ENCODE measurements at places on chromosomes 2 and 18.

DNA sequence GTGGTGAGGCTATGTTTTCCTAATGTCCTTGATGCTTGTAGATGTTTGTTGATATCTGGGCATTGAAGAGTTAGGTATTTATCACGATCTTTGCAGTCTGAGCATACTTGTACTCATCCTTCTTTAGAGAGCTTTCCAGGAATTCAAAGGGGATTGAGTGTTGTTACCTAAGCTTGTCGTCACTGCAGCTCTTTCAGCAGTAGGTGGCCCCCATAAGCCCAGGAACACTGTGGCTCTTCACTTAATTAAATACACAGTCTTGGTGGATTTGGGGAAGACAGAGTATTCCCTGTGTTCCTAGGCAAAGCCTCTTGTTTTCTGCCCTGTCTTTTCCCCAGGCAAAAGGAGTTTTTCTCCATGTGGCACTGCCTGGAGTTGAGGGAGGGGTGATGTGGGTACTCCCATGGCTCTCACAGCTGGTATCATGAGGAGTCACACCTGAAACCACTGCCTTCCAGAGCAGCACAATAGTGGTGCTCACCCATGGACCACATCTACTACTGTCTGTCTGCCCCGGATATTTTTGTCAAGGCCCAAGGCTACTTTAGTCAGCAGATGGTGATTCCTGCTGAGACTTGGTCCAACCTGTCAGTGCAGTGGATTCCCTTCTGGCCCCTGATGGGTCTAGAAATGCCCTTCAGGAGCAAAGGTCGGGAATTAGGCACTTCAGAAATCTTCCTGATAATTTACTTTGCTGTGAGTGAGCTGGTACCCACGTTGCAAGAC is 95.7 kb downstream of the GALNT13 start:
- DNase-seq: no peak

- DNase-seq: no peak
Observed at GRCh38 chr2:2901384-2902345, 476.0 kb downstream of the EIPR1 start.

GRCh38 chr2:65607662-65608305 is 175.4 kb upstream of the SPRED2 start:
- no peak for DNase-seq

DNA sequence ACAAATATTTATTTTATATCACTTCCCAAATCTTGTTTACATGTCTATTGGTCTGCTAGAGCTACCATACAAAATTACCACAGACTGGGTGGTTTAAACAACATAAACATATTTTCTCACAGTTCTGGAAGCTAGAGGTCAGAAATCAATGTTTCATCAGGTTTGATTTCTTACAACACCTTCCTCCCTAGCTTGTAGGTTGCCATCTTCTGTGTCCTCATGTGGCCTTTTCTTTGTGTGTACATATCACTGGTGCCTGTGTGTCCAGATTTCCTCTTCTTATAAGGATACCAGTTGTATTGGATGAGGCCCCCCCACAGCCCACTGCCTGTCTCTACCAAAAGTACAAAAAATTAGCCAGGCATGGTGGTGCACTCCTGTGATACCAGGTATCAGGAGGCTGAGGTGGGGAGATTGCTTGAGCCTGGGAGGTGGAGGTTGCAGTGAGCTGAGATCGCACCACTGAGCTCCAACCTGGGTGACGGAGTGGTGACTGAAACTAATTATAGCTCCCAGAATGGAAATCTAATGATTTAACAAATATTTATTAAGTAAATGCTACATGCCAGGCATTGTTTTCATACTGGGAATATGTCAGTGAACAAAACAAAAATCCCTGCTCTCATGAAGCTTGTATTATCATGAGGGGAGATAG is 13.6 kb downstream of the EML4 start:
- DNase-seq: no peak

DNA sequence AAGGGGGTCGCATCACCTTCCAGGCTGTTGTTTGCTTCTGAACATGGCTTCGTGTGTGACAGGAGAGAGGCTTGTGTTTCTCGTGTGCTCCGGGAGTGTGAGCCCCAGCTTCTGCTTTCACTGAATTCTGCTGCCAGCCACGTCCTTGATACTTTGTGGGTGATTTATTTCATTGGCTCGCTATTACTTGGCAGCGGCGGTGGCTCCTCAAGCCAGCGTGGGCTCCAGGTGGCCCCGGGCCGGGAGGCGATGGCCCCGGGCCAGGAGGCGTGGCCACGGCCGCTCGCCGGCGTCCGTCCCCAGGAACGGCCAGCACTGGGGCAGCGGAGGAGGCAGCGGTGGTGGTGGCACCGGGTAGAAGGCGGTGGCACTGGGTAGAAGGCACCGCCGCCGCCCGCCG is 63.1 kb downstream of the NAPG start:
- DNase-seq: no peak

- DNase-seq: no peak
Observed at GRCh38 chr18:51575171-51575570, 377.7 kb upstream of the MEX3C start.

DNA sequence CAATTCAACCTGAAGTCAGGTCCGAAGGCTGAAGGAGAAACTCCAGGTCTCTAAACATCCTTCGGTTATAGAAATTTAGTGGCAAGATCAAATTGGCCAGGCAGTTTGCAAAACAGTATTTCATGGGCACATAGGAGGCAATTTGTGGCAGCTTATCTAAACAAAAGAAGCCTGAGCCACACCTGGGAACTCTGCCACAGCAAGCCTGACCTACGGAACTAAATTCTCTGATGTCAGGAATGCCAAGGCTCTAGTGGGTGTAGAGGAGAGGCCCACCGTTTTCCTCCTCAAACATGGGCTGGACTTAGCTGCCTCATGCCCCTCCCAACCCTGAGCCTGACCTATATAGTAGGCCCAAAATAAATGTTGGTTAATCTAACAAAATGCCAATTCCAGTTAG is 16.0 kb downstream of the SATB2 start:
- no peak for DNase-seq

- DNase-seq: no peak
Observed at GRCh38 chr18:41706301-41706700, 248.7 kb upstream of the PIK3C3 start.

GRCh38 chr2:189287982-189288521 is 108.5 kb upstream of the COL5A2 start:
- no peak for DNase-seq

- no peak for DNase-seq
Observed at GRCh38 chr2:16155366-16155765, 215.0 kb downstream of the MYCN start.

GRCh38 chr18:10449396-10449795 is 5.0 kb upstream of the APCDD1 start:
- no peak for DNase-seq

GRCh38 chr2:11187083-11187619 is 31.9 kb downstream of the SLC66A3 start:
- no peak for DNase-seq

DNA sequence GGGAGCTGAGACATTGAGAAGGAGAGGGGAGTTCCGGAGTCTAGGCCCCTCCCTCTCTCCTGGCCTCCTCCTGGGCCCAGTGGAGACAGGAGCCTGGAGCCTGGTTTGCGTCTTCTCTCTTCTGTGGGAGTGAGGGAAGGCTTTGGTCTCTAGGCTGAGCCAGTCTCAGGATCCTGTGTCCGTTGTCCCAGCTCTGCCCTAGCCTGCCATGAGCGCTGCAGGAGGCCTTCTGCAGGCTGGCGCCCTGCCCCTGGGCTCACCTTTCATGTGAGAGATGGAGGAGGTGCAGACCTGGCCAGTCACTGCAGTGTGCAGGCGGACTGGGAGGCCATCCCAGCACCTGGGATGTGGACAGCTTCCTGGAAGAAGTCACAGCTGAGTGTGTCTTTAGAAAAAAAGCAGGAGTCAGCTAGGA is 8.7 kb downstream of the IMPA2 start:
- DNase-seq: no peak

All from stimulated activated effector memory CD8-positive, alpha-beta T cell treated with anti-CD3 and anti-CD28 coated beads, Interleukin-12 subunit alpha, Interleukin-12 subunit beta, amount 100 ng/mL, for 72 hours (primary cell).